ENCODE measurements at places on chromosomes 16 and 17. TPM values are rescaled to one million over a fixed set of nuclear protein-coding genes. Genes with fewer than 3 reads are reported as not detected.

The HOXB1 gene
- not detected for polyA plus RNA-seq

The SLC52A1 gene
- polyA plus RNA-seq, result 0.35 TPM

The ZNHIT3 gene
- 51.9 TPM for polyA plus RNA-seq

The ERAL1 gene
- 35.8 TPM for polyA plus RNA-seq

The FAM117A gene
- 33.1 TPM for polyA plus RNA-seq

The HCRT gene
- polyA plus RNA-seq, result not detected

The TUBG2 gene
- polyA plus RNA-seq, result 38.4 TPM

The CACNG3 gene
- polyA plus RNA-seq, result not detected

The CCL13 gene
- 3.5 TPM for polyA plus RNA-seq

The TMEM238L gene
- 1.8 TPM for polyA plus RNA-seq

The TNFRSF17 gene
- polyA plus RNA-seq, result not detected

The CALB2 gene
- polyA plus RNA-seq, result 1.6 TPM

The NT5M gene
- 5.9 TPM for polyA plus RNA-seq

The LGALS3BP gene
- polyA plus RNA-seq, result 219 TPM

The CDRT15L2 gene
- not detected for polyA plus RNA-seq

The TMEM235 gene
- polyA plus RNA-seq, result not detected
